Activated CD4-positive, alpha-beta T cell treated with anti-CD3 and anti-CD28 coated beads for 36 hours (primary cell): ENCODE measurements at places on chromosomes 5 and 9. TPM values are rescaled to one million over a fixed set of nuclear protein-coding genes. Genes with fewer than 3 reads are reported as not detected.

- H3K27me3 ChIP-seq = peaks cover 7% of the 10 kb centered on the region
- H3K4me1 ChIP-seq = no peaks in the 10 kb centered on the region
- no peak overlapping the region for H3K4me3 ChIP-seq
Measured at GRCh38 chr9:18382243-18382642, 91.7 kb upstream of the ADAMTSL1 start.

DNA sequence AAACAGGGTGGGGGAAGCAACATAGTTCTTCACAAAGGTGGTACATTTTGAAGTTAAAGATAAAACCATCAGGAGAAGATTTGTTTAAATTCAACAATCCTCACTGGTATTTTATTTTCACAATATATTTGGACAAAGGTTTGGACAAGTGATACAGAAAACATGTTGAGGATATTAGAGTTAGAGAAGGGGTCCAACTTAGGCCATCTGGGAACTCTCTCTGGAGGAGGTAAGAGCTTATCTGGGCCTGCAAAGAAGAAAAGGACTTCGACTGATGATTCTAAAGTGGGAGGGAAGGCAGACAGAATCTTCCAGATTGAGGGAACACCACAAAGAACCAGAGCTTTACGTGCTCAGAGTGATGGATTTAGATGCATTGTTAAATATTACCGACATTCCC, 58.5 kb downstream of the SGCD start:
- no peaks in the 10 kb centered on the region for H3K4me1 ChIP-seq
- H3K27me3 ChIP-seq = peaks cover 12% of the 10 kb centered on the region
- no peak overlapping the region for H3K4me3 ChIP-seq
- H3K27ac ChIP-seq = no peak overlapping the region
- H3K36me3 ChIP-seq = no peaks in the 10 kb centered on the region

DNA sequence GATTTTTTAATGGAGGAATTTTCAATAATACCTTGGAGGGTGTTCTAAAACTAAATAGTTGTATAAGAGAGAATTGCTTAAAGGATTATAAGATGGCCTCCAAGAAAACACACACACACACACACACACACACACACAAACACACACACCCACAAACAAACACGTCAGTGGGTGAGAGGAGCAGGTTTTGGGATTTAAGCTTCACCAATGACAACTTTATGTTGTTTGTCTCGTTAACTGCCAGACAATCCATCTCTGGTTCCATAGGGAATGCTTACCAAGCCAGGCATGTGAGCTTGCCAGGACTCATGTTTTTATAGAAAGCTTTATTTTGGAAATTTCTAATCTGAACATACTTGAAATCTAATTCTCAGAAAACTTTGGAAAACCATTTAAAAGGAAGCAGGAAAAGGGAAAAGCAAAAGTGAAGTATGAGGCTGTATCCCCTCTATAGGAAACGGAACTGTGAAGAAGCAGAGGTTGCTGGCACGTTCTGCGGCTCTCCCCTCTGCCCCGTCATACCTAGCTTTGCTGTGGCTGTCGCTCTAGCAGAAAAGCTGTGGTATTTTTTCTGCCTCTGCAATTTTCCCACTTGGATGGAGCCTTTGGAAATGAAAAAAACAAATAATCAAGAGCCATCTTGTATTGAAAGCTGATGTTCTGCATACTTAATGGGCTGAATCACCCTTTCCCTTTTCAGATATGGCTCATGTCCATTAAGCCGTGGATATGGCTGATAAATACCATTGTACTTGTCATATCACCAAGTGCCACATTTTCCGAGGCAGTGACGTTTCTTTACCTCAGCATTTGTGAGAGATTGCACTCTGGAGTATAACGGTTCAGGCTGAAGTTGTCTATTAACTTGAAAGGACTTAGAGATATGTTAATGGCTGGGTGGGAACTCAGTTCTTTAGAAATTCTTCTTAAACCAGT, 112.7 kb downstream of the NTRK2 start:
- H3K27ac ChIP-seq = no peak overlapping the region
- no peak overlapping the region for H3K4me3 ChIP-seq
- H3K27me3 ChIP-seq = peaks cover 9% of the 10 kb centered on the region
- DNase-seq = no peak
- no peaks in the 10 kb centered on the region for H3K36me3 ChIP-seq
- H3K4me1 ChIP-seq = no peaks in the 10 kb centered on the region

DNA sequence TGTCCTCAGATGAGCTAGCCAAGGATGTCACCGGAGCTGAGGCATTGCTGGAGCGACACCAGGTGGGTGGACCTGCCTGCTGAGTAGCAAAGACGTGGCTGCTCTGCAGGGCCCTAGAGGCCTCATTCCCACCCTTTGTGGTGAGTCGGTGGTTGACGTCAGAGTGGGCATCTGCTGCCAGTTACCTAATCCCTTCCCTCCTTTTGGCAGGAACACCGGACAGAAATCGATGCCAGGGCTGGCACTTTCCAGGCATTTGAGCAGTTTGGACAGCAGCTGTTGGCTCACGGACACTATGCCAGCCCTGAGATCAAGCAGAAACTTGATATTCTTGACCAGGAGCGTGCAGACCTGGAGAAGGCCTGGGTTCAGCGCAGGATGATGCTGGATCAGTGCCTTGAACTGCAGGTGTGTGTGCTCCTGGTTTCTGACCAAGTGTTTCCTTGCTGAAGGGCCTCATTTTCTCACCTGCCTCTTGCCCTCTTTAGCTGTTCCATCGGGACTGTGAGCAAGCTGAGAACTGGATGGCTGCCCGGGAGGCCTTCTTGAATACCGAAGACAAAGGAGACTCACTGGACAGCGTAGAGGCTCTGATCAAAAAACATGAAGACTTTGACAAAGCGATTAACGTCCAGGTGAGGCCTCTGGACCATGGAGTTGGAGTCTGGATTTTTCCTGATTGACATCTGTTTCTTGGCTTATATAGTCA, 48.9 kb downstream of the DYNC2I2 start:
- no peak overlapping the region for H3K27ac ChIP-seq
- no peak overlapping the region for H3K4me3 ChIP-seq
- no peak for DNase-seq
- peaks cover 51% of the 10 kb centered on the region for H3K36me3 ChIP-seq
- H3K4me1 ChIP-seq = no peaks in the 10 kb centered on the region

DNA sequence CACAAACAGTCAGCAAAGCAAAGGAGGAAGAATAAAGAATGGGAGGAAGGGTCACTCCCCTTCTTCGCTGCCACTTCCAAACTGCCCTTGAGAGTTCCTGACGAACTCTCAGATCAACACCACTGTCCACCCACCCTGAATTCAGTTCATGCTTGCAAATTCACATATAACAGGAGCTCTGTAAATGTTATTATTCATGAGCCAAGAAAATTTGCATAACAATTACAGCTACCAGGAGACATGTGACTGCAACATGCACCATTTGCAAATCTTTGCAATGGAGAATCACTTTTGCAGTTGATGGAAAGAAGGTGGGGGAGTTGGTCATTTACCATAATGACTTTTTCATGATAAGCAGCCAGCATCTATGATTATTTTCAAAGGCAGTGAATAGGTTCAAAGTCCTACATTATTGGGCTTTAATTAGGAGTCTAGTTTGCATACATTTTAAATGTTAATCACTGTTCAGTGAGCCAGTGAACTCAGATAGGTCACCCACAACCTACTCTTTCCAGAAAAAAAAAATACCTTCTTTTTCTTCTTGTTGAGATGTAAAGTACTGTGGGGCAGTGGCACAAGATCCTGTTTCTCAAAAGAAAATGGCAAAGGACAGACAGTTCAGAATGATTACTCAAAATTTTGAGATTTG, 149.7 kb downstream of the CAAP1 start:
- no peak for DNase-seq
- H3K4me1 ChIP-seq = no peaks in the 10 kb centered on the region
- no peak overlapping the region for H3K4me3 ChIP-seq
- H3K27me3 ChIP-seq = peaks cover 8% of the 10 kb centered on the region
- no peaks in the 10 kb centered on the region for H3K36me3 ChIP-seq
- no peak overlapping the region for H3K27ac ChIP-seq

GRCh38 chr5:35246900-35247647, 16.8 kb upstream of the PRLR start:
- no peak overlapping the region for H3K27ac ChIP-seq
- H3K4me3 ChIP-seq = no peak overlapping the region
- no peak for DNase-seq
- H3K4me1 ChIP-seq = peaks cover 8% of the 10 kb centered on the region
- H3K27me3 ChIP-seq = peaks cover 12% of the 10 kb centered on the region
- no peaks in the 10 kb centered on the region for H3K36me3 ChIP-seq

DNA sequence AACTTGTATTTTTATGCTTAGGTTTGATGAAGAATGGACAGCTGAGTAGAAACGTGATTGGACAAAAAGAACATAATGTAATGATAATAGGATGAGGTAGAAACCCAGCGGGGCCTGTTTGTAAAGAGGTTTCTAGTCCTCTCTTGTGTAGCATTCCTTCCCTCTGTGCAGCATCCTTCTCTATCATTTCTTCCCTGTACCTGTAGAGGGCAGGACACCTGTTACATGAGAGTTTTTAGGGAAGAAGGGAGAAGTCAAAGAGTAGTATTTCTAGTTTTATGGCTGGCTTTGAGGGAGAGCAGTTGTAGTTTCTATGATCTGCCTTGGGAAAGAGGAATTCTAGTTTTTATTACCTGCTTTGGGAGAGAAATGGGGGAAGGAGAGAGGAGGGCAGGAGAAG, 162.1 kb upstream of the FST start:
- no peak for DNase-seq
- H3K4me1 ChIP-seq = no peaks in the 10 kb centered on the region
- H3K36me3 ChIP-seq = no peaks in the 10 kb centered on the region
- no peak overlapping the region for H3K27ac ChIP-seq

Gene GNG10
- total RNA-seq = 15.4 TPM

GRCh38 chr9:33107762-33108161, 31.3 kb upstream of the SMU1 start:
- no peak overlapping the region for H3K27ac ChIP-seq
- no peak for DNase-seq
- peaks cover 2% of the 10 kb centered on the region for H3K36me3 ChIP-seq
- peaks cover 4% of the 10 kb centered on the region for H3K4me1 ChIP-seq
- no peak overlapping the region for H3K4me3 ChIP-seq

Gene ZNF300
- total RNA-seq = 2.4 TPM

GRCh38 chr9:4284925-4285324, 14.9 kb downstream of the GLIS3 start:
- peaks cover 6% of the 10 kb centered on the region for H3K27me3 ChIP-seq
- no peak overlapping the region for H3K4me3 ChIP-seq
- H3K4me1 ChIP-seq = peaks cover 6% of the 10 kb centered on the region
- no peaks in the 10 kb centered on the region for H3K36me3 ChIP-seq
- no peak for DNase-seq
